ENCODE measurements at places on chromosomes 5 and 9.

- DNase-seq: no peak
Measured at GRCh38 chr9:77533671-77534070, 114.5 kb downstream of the GNA14 start.

GRCh38 chr9:15576350-15577050 lies 23.7 kb downstream of the CCDC171 start:
- no peak for DNase-seq

GRCh38 chr9:35518981-35519679 lies 29.2 kb downstream of the RUSC2 start:
- no peak for DNase-seq

- DNase-seq: no peak
Measured at GRCh38 chr5:155460501-155460931, 447.0 kb downstream of the KIF4B start.

DNA sequence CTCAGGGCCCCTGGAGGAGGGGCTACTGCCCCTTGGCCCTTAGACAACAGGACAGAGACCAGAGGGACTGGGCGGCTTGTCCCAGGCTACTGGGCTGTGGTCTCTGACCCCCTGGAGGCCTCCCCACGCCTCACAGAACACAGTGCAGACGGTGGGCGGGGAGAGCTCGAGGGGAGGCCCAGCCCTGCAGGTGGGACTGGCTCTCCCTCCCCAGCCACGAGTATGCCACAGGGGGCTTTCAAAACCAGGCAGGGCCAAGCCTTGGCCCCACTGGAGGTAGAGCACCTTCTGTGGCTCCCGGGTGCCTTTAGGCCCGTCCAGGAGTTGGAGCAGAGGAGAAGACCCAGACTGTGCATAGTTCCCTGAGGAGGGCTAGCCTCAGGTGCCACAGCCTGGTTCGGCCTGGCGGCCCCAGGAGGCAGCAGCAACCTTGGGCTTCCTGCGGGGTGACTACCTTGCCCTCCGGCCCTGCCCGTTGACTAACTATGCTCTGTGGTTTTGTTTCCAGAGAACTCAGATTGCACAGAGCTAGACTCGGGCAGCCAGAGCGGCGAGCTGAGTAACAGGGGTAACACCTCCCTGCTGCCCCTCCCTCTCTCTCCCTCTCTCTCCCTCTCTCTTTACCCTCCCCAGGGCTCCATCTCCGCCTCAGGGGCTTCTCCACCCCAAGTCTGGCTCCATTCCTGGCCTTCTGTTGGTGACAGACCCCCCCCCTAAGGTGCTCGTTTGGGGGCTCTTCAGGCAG lies 15.5 kb downstream of the CARD19 start:
- no peak for DNase-seq

GRCh38 chr5:125756456-125756855 lies 666.8 kb upstream of the GRAMD2B start:
- no peak for DNase-seq

GRCh38 chr9:100575765-100576386 lies 2.0 kb upstream of the CAVIN4 start:
- DNase-seq: no peak

GRCh38 chr9:111035543-111036428 lies 2.5 kb downstream of the LPAR1 start:
- no peak for DNase-seq

GRCh38 chr5:97355775-97356174 lies 172.7 kb upstream of the RIOK2 start:
- no peak for DNase-seq

- no peak for DNase-seq
Measured at GRCh38 chr9:134366223-134367031, 40.2 kb downstream of the RXRA start.

DNA sequence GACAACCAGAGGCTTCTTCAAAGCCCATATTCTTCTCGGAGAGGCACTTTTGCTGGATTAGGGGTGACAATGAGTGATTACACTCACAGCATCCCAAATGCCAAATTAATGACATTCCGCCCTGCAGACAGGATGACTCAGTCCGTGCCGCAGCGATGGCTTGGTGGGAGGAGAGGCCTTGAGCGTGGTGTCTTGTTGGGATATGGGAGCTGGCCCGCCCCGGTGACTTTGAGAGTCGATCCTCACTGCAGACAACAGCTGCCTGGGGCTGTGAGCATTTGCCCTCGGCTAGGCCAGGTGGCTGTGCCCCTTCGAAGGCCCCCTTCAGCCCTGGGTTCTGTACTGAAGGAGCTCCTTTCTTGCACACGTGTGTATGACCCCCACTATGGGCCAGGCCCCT lies 29.8 kb downstream of the OLFM1 start:
- DNase-seq: no peak

DNA sequence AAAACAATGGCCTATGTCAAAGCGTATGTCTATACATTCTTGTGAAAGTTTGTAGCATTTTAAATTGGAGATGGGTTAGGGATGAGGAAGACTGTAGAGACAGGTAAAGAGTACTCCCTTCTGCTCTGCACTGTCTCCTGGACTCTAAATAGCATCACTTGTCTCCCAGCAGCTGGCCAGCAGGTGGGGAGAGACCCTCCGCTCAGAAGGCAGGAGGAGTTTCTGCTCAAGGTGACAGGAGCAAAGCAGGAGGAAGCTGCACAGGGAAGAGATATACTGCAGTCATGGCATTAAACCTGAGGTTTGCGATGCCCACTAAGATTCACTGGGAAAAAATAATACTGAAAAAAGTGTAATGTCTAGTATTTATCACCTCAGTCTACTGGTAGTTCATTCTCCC lies 10.7 kb upstream of the ASTN2 start:
- DNase-seq: no peak
